ENCODE measurements at places on chromosomes 1 and 21.
A peak's percentile ranks its signal among the peaks of the same experiment; 100 is the strongest.

DNA sequence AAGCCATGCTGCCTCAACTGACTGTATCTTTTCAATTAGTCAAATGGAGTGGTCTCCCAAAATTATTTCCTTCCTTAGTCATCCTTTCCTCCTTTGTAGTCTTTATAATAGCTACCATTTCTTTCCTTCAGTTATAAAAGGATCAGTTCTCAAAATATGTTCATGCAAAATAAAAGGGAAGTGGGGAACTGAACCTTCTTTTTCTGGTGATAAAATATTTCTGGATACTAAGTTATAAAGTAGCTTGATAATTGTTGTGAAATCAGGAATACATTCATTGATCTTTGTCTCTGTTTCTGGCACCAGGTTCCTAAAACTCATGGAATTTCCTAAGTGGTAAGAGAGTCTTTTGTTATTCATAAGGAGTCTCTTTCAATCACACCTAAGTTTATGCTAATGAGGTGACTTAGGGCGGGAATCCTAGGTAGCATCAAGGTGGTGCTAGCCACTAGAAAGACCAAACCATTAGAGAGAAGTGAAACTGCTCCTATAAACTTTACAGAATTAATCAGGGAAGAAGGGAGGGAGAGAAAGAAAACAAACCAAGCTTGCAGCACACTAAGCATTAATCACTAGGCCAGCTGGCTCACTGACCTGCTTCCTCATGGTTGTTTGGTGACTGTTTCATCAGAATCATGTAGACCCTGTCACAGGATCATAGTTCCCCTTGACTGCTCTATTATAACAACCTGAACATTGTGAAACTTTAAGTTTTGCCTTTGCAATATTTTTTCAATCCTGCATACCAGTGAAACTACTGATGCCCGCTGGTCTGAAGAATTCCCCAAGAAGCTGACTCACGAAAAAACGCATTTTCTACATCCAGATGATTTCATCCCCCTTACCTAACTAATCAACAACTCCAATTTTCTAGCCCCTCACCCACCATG, 161.6 kb upstream of the PTBP2 start:
- DNase-seq, result no peak

DNA sequence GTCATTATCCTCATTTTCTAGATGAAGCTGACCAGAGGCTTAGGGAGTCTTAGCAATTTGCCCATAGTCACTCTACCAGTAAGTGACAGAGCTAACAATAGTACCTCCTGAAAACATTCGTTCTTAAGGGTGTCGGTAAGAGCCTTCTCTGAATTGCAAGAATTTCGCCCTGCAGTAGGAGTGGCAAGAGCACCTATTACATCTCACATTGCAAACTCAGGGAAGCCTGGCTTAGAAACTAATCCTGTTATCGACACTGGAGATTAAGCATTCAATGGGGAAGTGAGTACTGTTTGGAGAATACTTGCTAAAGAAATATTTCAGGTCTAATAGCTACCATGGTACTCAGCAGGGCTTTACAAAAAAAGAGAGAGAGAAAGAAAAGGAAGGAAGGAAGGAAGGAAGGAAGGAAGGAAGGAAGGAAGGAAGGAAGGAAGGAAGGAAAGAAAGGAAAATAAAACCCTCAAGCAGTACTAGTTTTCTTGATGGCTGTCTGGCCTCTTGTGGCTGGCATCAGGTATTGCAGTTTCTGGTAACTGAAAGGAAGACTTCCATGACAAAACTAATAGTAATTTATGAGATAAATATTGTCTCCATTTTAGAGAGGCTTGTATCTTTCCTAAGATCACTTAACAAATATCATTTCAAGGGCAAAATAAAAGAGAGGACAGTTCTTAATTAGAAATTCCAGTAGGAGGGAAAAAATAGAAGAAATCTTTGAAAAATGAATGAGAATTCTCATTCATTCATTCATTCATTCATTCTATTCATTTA, 10.4 kb downstream of the C1orf226 start:
- peak; percentile 30 for DNase-seq

DNA sequence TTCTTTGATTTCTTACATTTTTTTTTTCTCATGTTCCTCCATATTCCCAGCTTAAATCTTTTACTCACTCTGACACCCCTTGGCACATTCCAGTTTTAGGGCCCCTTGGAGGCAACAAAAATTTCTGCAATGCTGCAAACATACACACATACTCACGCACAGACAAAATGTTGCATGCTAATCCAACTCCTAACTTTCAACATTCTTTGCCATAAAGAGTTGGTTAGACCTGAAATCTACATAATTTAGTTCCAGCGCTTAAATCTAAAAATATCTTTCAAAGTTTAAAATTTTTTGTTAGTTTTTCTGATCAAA, 103.9 kb downstream of the PTPN14 start:
- DNase-seq, result no peak

DNA sequence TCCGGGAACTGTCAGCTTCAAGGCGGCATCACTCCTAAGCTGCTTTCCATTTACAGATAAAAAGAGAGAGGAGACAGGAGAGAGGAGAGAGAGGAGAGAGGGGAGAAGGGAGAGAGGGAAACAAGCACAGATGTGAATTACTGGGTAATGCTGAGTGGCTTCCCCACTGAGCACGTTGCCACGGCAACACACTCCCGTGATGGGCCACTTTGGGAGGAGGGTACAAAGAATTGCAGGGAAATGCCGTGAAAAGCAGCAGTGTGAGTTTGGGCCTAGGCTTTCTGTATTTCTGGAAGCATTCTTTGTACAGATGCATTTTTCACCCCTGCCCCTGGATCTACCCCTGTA, 128.0 kb upstream of the IRF2BP2 start:
- DNase-seq, result no peak

DNA sequence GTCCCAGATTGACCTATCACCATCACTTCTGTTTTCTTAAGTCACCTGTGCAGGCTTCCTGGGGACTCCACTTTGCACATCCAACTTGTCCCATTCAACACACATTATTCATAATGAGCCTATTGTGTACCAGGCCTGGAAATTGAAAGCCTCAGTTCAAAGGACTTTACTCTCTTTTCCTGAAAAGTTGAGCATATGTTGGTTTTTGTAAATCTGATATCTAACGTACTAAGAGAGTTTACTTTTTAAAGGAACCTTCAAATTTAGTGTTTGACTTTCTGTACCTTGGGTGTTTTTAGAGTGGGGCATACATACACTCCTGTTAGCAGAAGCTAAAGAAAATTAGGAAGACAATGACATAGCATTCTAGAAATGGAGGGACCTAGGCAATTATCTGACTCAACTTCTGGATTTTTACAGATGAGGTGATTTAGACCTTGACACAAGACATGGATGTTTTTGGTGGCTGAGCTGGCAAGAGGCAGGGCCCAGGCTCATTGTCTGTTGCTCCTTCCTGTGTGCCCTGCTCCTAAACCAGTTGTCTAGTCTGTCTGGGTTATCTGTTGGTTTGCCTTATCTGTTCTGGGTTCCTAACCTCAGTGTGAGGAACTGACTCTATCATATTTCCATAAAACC, 336.5 kb downstream of the RPS6KC1 start:
- no peak for DNase-seq

DNA sequence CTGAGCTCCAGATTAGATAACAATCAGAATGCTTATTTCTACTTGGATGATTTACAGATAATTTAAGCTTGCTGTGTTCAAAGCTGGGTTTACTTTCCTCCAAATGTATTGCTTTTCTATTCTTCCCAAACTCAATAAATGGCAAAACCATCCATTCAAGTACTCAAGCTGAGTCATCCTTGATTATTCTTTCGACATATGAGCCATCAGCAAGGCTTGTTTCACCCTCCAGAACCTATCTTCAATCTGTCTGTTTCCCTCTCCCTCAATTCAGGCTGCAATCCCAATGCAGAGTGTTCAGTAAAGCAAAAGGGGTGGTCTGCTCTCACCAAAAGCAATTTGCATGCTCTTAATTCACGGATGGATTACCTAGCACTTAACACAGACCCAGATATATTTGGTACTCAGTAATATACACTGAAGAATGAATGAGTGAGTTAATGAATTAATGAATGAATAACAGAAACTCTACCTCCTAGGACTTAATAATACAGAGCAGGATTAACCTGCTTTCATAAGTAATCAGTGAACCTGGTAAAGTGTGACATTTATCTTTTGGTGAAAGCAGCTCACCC, 41.9 kb downstream of the DDR2 start:
- DNase-seq, result no peak

GRCh38 chr1:35923791-35924221, 7.1 kb upstream of the AGO3 start:
- DNase-seq, result no peak

DNA sequence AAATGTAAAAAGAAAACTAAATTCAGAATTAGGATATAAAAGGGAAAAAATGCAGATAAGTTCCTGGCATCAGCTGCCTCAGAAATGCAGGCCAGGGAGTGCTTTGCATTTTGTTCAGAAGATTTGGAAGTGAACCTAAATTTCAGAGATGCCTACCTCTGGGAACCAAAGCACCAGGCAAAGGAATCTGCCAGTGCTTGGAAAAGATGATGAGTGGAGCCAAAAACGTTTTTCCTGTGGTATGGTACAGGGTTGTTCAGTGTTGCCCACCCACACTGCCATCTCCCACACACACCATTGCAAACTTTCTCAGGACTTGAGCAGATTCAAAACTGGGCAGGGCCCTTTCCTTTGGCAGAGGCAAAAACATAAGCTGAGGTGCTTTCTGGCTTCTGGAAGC, 349.5 kb downstream of the TGFB2 start:
- no peak for DNase-seq

DNA sequence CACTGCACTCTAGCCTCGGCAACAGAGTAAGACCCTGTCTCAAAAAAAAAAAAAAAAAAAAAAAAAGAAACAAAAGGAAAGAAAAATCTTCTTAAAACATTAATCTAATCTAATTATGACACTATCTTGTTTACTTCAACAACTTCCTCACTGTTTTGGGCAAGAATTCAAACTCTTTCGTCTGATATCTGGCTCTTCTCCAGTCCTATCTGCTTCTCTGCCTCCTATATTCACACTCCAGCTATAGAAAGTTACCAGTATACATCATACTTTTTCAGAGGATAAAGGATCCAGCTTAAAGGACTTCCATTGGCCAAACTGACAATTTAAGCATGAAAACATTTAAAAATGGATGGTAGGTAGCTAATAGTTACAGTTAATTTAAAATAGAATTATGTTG, 47.3 kb downstream of the EIF2B3 start:
- no peak for DNase-seq

DNA sequence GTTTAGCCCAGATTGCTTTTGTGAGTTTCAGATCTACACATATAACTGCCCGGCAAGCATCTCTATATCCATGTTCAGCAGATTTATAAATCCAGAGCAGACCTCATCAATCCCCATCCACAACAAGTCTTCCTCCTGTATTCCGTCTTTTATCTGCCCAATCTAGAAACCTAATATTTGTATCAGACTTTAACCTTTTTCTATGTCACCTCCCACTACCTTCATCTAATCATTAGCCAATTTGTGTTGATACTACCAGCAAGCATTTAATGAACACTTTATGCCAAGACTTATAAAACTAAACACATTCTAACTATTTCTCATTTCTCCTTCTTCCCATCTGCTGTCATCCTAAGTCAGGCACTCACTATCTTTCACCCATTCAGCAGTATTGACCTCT, 135.5 kb downstream of the PBX1 start:
- no peak for DNase-seq

DNA sequence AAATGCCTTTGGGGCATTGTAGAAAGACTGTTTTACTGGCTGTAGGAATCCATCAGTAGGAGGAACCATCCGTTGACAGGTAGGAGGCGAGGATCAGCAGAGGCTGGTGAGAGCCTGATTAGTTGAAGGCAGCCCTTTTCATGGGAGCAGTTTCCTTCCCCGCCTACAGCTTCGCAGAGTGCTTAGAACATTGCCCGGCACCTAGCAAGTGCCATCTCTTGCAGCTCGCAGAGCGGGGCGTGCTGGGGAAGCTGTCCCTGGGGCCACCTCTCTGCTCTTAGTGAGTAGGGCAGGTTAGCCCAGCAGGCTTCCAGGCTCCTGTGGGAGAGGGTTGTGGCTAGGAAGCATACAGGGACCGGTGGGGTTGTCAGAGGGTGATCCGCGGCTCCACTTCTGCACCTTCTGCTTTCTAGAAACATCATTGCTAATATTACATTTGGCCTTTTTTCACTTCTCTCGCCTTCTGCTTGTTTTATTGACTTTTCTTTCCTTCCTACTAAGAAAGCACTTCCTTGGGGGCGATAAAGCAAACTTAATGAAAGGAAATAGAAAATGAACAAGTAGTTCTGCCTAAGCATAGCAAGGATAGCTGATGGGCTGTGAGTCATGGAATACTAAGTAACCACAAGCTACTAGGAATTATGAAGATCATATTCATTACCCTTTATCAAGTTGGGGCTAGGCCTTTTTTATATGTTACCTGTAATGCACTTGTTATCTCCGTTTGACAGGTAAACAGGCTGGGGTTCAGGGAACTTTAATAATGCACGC, 176.7 kb downstream of the GALNT2 start:
- no peak for DNase-seq

GRCh38 chr1:37438869-37439343, 35.5 kb upstream of the ZC3H12A start:
- no peak for DNase-seq

DNA sequence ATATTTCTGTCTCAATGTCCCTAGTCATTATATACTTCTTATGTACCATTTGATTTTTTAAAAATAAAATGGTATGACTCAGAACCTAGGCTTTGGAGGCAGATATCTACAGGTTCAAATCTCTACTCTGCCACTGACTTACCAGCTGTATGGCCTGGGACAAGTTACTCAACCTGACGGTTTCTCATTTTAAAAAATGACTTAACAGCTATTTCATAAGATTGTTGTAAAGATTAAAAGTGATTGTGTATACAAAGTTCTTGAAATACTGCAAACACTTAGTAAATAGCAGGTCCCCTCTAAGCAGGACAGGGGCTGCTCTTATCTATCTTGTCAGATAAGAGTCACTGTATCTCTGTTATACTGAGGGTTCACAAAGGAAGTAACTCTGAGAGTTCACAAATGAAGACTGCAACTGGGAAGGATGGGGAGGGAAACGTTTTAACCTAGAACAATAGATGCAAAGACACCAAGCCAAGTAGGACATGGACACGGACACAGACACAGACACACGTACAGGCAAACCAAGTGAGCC, 2.6 kb downstream of the BCAR3 start:
- no peak for DNase-seq

DNA sequence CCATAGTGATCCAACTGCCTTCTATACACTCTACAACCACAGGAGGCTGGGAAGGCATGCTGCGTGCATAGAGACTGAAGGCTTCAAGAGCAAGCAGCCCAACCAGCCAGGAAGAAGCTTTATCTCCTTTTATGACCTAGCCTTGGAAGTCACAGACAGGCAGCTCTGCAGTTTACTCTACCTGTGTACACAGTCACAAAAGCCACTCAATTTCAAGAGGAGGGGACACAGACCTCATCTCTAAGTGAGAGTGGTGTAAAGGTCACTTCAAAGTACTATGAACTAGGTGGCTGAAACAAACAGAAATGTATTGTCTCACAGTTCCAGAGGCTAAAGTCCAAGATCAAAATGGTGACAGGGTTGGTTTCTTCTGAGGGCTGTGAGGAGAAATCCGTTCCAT, 69.6 kb upstream of the GJB5 start:
- DNase-seq, result no peak

DNA sequence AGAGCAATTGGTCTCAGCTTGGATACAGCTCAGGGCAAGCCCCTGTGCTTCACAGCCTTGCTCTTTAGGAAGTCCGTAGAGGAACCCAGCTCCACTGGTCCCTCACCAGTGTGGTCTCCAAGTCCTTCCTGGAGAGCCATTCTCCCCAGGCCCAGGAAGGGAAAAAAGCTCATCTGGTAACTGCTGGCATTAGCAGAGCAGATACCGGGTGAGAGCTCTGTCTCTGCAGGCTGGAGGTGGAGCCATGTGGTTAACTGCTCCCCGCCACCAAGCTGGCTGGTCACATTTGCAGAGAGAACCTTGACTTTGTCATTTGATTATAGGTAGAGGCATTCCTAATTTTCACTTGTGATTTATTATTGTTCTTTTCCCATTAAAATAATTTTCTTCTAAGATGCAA, 169.6 kb downstream of the ROR1 start:
- no peak for DNase-seq
